ENCODE measurements at places on chromosomes 1 and 21. TPM values are rescaled to one million over a fixed set of nuclear protein-coding genes. Genes with fewer than 3 reads are reported as not detected.

DNA sequence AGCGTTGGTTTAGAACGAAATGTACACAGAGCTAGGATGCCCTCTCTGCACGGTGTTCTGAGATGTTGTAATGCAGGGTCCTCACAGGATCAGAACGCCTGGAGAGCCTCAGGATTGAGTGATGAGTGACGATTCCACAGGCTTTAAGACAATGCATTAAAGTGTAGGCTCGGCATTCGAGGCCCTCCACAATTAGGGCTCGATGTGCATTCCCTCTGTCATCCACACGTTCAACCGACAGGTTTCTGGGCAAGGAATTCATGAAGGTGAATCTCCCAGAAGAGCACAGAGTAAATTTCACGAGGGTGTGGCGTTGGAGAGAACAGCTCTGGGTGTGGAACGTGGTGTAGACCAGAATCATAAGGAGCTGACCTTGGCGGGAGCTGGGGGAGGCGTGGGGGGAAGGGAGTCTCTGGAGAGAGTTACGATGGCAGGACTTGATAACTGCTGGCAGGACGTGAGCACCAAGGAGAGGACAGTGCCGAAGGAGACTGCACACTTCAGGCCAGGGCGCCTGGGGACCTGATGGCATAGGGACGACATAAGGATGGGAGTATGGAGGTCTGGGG, 51.0 kb upstream of the EFHD2 start:
- no peak for DNase-seq

DNA sequence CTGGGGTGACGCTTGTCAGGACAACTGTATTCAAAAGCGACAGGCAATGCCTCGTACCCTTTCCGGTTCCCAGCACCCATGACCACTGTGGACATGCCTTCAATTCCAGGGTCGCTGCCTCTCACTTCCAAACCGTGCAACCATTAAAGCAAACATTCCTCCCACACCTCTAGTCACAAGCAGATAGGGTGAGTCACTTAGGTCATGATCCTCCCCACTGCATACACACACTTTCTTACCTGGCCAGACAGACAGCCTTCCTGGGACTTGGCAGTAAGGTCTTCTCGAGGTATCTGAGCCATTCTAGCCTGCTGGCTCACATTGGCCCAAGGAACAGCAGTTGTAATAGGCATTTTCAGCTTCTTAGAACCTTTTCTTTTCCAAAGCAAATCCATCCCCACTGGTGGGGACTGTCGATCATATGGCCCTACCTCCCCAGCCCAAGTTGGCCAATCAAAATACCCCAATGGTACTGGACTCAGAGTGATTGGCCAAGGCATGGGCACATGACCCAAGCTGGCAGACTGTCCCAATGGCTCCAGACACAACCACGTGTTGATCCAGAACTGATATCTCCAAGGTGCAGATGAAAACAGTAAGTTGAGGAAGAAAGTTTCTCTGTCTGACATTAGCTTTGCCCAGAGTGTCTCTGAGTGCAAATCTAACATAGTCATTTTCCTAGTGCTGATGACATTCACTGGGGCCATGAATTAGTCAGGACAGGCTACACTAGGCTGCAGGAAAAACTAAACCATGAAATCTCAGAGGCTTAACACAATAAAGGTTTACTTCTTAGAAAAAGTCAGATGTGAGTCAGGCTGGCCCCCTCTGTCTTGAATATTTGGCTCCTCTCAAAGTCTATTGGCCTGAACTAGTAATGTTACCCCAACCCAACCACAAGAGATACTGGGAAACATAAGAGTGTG, 113.8 kb downstream of the RRAGC start:
- no peak for DNase-seq

DNA sequence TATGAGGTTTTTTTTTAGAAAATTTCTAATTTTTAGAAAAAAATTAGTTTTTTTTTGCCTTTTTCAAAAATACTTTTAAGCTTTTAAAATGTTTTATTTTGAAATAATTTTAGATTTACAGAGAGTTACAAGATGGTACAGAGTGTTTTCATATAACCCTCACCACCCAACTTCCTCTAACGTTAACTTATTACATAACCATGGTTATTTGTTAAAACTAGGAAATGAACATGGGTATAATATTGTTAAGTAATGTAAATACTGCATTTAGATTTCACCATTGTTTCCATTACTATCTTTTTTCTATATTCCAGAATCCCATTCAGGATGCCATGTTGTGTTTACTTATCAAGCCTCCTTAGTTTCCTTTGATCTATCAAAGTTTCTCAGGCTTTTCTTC, 45.2 kb upstream of the ST6GALNAC3 start:
- no peak for DNase-seq

GRCh38 chr1:166876540-166876838, 425 bp upstream of the TADA1 start:
- DNase-seq, result no peak

GRCh38 chr21:26850116-26850643, 5.0 kb upstream of the ADAMTS1 start:
- no peak for DNase-seq

- DNase-seq, result no peak
These were observed 47.9 kb upstream of the PROX1 start for GRCh38 chr1:213939888-213940287.

DNA sequence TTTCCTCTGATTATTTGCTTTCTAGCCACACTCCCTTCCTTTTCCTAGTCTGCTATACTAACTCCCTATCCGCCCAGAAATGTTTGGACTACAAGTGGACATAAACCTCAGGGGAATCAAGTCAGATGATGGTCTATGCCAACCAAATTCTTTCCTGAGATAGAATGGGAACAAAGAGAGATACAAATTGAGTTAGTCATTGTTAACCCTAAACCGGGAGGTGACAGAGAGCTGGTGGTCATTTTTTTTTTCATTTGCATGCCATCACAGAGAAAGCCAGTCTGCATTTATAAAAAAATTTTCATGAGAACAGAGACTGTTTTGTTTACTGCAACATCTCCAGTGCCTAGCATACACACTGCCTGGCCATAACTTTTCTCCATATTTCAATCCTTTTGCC, 35.0 kb downstream of the MYSM1 start:
- DNase-seq, result no peak

GRCh38 chr1:232845406-232845955, 40.3 kb downstream of the MAP10 start:
- no peak for DNase-seq

- DNase-seq, result peak; percentile 84
These were observed 15.8 kb upstream of the TAS1R2 start for GRCh38 chr1:18875107-18875795.

DNA sequence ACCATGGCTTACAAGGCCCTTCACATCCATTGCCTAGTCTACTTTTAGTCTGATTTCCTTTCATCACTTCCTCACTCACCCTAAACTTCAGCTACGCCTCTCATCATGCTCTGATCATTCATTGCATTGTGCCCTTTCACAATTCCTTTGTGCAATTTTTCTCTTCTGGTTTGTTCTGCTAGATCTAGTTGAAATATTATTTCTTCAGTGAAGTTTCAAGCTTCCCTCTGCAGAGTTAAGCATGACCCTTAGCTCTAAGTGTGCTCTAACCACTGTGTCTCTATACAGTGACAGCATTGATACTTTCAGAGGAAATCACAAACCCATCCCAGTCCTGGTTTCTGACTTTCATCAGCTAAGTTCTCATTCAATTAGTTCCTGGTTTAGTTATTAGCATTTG, 166.1 kb downstream of the PLA2G4A start:
- no peak for DNase-seq

GRCh38 chr1:239426821-239427475, 40.6 kb downstream of the CHRM3 start:
- no peak for DNase-seq

- DNase-seq, result no peak
These were observed 40.4 kb upstream of the RWDD3 start for GRCh38 chr1:95193591-95193990.

DNA sequence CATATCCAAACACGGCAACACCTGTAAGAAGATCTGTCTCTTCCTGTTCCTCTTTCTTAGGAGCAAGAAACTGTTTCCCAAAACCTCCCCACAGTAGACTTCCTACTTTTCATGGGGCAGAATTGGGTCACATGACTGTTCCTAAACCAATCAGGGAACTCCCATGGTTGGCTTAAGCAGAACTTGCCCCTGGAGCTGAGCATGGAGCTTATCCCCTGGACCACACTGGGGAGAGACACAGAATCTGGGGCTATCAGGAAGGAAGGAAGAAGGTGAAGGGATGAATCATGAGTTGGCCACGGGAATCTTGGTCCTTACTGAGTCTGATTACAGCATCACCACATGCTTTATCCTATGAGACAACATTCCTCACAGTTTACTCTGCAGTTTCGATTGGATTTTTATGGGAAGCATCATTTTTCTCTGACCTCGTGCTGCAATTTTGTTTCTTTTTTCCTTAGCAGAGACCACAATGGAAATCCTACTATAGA, 81.8 kb downstream of the CDC7 start:
- DNase-seq, result peak; percentile 31

GRCh38 chr1:78472851-78473496, 17.8 kb upstream of the PTGFR start:
- DNase-seq, result no peak

DNA sequence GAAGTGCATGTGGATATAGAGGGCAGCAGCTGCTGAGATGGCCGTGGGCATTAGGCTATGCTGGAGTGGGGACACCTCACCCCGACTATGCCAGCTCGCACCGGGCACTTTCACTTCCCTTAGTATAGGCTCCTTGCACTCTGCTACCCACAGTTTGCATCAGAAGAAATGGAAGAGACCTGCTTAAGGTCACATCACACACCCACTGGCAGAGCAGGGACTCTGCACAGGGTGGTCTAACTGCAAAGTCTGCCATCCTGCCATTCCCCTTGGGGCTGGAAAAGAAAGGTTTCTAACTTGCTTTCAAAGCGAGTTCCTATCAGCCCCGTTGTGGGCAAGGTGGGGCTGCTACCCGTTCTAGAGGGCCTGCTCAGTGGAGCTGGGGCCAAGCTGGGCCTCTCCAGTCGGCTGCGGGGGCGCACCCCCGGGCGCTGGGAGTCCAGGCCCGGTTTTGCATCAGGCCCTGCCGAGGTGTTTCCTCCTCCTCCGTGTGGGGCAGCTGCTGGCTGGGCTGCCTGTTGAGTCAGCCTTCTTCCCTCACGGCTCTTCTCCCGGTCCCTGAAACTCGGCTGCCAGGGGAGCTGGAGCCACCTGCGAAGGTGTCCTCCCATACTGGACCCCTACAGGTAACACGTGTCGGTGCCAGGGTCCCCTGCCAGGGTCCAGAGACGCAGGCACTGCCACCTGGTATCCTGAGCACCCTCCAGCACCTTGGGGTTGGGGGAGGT, at the start of gene SYTL1:
Gene SYTL1 (plus strand): TSS at position 498 of the 728 bp plus-strand sequence. CDS start 3,313 bp downstream, outside the sequence.
- DNase-seq, result no peak

DNA sequence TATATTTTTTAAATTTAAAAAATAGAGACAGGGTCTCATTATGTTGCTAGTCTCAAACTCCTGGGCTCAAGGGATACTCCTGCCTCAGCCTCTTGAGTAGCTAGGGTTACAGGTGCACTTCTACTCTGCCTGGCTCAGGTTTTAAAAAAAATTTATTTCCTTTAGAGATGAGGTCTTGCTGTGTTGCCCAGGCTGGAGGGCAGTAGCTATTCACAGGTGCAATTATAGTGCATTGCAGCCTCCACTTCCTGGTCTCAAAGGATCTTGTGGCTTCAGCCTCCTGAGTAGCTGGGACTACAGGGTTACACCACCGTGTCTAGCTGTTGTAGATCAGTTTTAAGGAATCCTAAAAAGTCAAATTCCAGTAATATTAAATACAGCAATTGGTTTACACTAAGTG, 5.0 kb downstream of the RNF11 start:
- no peak for DNase-seq

Gene CYP4A22
- polyA plus RNA-seq, result 0.13 TPM

Gene MYOG
- polyA plus RNA-seq, result 562 TPM

Gene KRTAP13-4
- not detected for polyA plus RNA-seq

Gene C1QTNF12
- 3.6 TPM for polyA plus RNA-seq

Gene RAB7B
- polyA plus RNA-seq, result 12.2 TPM

Gene MYOM3
- polyA plus RNA-seq, result 458 TPM

Gene OR10J1
- not detected for polyA plus RNA-seq

Gene VN1R5
- not detected for polyA plus RNA-seq

Gene CAPN8
- polyA plus RNA-seq, result not detected
